ENCODE measurements at places on chromosomes 2 and 18.

- no peak for DNase-seq
Measured at GRCh38 chr2:30862054-30862651, 54.9 kb upstream of the CAPN13 start.

DNA sequence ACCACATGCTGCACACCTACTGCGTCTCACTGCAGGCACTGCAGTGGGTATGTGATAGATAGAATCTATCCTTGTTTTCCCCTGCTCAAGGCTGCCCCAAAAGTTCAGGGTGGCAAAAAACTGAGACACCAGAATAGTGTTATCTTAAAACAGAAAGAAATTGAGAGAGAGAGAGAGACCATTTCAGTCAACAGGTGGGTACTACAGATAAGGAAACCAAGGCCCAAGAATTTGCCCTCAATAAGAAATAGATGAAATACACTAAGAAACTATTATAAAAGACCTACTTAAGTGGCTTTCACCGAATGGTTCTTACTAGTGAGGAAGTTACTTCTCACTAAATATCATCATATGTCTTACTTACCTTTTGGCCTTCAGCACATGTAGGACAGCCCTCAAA is 27.9 kb downstream of the EPG5 start:
- no peak for DNase-seq

DNA sequence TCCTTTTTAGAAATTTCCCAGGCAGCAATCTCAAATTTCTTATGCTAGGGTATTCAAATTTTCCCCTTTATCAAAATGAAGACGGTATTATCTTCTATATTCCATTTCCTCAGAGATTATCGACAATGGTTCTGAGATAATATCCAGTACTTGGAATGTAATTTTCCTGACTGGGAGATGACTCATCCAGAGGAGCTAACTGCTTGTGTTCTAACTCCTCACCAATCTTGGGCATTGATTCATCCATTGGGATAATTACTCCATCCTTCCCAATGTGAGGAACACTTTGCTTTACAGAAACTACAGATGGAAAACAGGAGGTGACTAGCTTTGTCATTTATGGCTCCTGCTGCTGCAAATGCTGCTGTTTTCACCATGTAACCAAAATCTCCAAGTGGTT is 239.4 kb upstream of the LYPD1 start:
- DNase-seq: no peak

- no peak for DNase-seq
Measured at GRCh38 chr2:58336416-58336815, 95.3 kb upstream of the FANCL start.

GRCh38 chr2:206693399-206694137 is 24.6 kb downstream of the DYTN start:
- no peak for DNase-seq

GRCh38 chr2:233789554-233789953 is 11.4 kb downstream of the MROH2A start:
- DNase-seq: no peak

GRCh38 chr2:239225871-239226561 is 174.8 kb downstream of the HDAC4 start:
- DNase-seq: peak; percentile 62

GRCh38 chr2:171575606-171576005 is 53.3 kb downstream of the CYBRD1 start:
- DNase-seq: no peak

- peak; percentile 47 for DNase-seq
Measured at GRCh38 chr2:29290293-29291047, 175.3 kb downstream of the CLIP4 start.

GRCh38 chr2:20506201-20506685 is 59.4 kb downstream of the RHOB start:
- DNase-seq: no peak

DNA sequence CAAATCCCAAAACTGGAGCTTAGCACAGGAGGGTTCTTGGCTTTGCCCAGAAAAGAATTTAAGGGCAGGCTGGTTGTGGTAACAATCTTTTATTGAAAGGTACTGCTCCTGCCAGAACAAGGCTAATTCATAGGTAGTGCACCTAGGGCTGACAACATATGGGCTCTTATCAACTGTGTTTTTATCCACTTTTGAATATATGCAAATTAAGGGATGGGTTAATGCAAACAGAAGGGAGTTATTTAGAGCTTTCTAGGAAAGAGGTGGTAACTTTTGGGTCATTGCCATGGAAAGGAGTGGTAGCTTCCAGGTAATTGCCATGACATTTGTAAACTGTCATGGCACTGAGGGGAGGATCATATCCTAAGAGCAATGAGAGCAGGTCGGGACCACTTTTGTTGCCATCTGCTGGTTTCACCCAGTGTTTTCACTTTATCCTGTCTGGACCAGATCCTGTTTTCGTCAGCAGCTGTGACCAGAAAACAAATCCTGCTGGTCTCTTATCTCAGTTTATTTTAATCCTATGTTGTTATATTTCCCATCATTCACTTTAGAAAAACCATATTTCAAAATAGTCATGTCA is 981 bp downstream of the C2orf66 start:
- no peak for DNase-seq

DNA sequence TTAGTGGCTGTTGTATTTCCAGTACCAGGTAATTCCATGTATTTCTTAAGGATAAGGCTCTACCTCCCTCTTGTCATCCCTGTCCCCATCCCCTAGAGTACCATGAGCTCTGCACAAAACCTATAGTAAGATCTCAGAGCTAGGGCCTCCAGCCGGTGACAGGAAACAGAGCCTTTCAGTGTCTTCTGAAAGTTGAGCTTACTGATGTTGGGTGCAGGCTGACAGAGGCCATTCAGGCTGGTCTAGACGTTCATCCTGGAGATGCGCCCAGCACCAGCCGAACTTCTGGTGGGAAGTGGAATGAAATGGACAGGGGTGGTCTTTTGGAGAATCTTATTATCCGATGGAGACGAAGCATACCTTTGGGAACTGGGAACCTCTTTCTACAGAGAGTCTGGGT is 16.7 kb upstream of the LYPD6B start:
- no peak for DNase-seq

DNA sequence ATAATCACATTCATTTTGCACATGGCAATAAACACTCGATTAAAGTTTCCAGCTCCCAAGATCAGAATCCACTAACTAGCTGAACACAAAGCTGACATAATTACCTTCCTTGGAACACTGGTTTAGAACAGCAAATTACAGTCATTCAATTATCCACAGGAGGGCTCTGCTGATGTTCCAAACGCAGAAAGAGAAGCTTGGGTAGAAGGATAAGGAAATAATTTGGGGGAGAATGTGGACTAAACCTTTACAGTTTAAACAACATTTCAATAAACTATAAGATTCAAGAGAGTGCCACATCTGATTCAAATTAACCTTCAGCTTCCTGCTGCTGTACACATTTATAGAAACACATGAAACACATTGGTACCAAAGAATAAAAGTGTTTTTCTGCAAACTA is 67.8 kb upstream of the ARL4C start:
- no peak for DNase-seq

DNA sequence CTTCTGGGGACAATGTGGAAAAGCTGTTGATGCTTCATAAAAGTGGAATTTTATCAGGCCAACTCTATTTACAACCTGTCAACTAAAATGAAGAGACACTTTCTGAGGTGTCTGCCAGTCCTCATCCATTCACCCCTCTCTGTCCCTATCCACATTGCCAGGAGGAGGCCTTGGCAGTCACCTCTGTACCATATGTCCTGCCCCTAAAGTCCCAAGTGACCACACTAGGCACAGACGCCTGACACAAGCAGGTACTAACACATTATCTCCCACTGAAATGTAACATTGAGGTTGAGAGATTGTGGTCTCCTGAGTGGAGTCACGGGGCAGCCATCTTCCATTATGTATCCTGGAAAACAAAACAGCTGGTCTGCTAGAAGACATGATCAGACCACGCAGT is 71.4 kb downstream of the OSBPL1A start:
- no peak for DNase-seq

GRCh38 chr2:40513201-40513600 is 61.3 kb upstream of the SLC8A1 start:
- DNase-seq: no peak

DNA sequence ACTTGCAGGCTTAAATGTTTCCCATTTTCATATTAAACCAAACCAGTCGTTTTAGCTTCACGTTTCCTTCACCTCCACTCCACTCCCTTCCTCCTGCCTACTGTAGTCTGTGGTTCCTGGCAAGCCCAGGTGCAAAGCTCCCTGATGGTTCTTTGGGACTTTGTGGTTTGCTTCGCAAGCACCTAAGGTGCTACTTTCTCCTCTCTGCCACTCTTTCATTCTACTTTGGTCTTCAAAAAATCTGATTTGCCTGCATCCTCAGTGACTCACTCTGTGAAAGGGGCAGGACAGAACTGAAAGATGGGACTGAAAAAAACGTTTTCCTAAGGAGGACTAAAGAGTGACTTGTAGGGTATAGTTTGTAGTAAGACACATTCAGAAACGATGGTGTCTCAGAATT is 228.4 kb downstream of the CYRIA start:
- no peak for DNase-seq
